ENCODE measurements at places on chromosomes 1 and 21. TPM values are rescaled to one million over a fixed set of nuclear protein-coding genes. Genes with fewer than 3 reads are reported as not detected.

OR14K1 gene
- not detected for total RNA-seq

IL12RB2 gene
- total RNA-seq, result not detected

GIPC2 gene
- total RNA-seq, result 0.14 TPM

CNIH3 gene
- 3.6 TPM for total RNA-seq

PDZK1 gene
- total RNA-seq, result 0.28 TPM

MAN1C1 gene
- 8.0 TPM for total RNA-seq

CFHR3 gene
- not detected for total RNA-seq

Measured in smooth muscle cell of bladder (primary cell).